Mammary epithelial cell (primary cell): ENCODE measurements at places on chromosomes 5 and 9. TPM values are rescaled to one million over a fixed set of nuclear protein-coding genes. Genes with fewer than 3 reads are reported as not detected.

GRCh38 chr5:113678924-113679575, 165.6 kb downstream of the YTHDC2 start:
- DNase-seq = peak; percentile 36

GRCh38 chr9:15157381-15157780, 149.6 kb downstream of the TTC39B start:
- peak; percentile 49 for DNase-seq

Gene MYO10
- polyA plus RNA-seq = 13.1 TPM

Gene PCDHGA6
- 0.96 TPM for polyA plus RNA-seq

Gene SPAAR
- 0.27 TPM for polyA plus RNA-seq

Gene RHOBTB3
- polyA plus RNA-seq = 0.40 TPM

Gene PCDHAC2
- polyA plus RNA-seq = 5.4 TPM
